ENCODE measurements at places on chromosomes 12 and 14.

GRCh38 chr12:46477541-46477940 is 105.0 kb upstream of the SLC38A2 start:
- no peak for DNase-seq

DNA sequence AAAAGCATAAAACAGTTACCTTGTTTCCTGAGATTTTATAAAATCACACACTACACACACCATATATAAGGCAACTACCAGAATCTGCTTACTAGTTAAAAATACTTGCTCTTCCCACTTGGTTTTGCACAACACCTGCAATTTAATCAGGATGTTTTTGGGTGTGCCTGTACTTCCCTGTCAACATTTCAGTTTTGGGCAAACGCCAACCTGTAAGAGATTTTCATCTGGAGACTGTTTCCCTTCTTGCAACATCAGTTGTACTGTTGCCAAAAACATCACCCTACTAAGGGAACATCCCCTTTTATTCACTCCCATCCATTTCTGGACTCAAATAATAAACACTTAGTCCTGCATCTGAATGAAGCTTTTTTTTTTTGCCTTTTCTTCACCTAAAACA is 172.3 kb downstream of the DUSP6 start:
- DNase-seq, result no peak

GRCh38 chr14:63672417-63673180 is 30.9 kb upstream of the WDR89 start:
- DNase-seq, result no peak

GRCh38 chr14:58098507-58098906 is 53.5 kb downstream of the ARMH4 start:
- no peak for DNase-seq

- DNase-seq, result no peak
These were observed 121.2 kb downstream of the SLC6A15 start for GRCh38 chr12:84791444-84791843.

- no peak for DNase-seq
These were observed 75.3 kb downstream of the BMP4 start for GRCh38 chr14:53881161-53881871.

DNA sequence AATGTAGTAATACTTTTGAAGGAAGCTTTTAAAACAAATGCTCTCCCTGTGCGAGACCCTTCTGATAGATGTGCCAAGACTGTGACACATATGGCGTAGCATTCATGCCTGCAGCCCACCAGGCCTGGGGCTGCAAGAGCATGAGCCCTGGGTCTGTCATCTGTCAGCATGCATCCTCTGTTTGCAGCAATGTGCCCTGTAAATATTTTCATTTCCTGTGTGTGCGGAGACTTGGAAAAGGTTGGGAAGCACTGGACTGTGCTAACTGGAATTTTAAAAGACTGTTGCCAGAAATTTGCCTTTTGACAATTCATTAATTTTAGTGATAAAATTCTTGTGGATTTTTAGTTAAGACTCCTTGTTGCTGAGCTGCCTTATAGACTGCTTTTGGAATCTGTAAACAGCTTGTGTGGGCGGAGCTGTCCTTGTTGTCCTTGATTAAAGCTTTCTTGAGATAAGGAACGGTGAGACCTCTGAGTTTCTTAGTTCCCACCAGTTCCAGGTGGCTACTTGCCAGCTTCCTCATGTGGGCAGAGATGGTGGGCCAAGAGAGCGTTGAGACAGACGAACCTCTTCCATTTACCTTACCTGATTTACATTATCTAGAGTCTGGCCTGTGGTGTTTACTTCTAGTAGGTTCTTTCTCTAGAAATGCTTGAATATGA is 23.4 kb downstream of the MARK3 start:
- DNase-seq, result no peak

DNA sequence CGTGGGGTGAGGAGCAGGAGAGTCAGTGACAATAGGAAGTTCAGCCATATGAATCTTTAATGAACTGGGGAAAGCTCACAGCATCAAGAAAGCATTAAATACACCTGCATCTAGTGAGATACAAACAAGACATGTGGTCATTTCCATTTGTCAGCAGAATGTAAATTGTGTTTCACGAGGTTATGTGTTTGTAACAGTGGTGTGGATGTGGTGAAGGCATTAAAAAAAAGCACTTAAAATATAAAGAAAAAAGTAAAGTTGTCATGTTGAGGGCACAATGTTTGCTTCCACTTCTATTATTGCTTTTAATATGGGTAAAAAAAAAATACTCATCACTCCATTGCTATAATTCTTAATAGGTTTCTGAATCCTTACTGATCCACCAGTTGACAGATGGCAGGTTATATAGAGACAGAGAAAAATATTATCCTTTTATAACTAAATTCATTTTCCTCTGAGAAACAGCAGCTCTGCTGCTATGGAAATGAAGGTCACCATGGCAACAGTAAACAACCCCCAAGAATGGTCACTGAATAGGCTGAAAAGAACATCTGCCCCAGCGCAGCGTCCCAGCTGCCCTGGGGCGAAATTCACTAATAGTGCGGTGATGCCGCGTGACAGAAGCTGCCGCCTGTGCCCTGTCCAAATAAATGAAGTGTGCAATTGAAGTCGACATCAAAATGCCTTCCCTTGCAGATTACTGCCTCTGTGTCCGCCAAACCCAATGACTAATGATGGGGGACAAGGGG is 226.1 kb downstream of the FOXN3 start:
- no peak for DNase-seq

GRCh38 chr12:114361545-114361944 is 44.4 kb downstream of the TBX5 start:
- DNase-seq, result no peak

GRCh38 chr14:101152855-101153254 is 249.3 kb upstream of the RTL1 start:
- no peak for DNase-seq
